ENCODE measurements at places on chromosomes 5 and 9.

- DNase-seq = no peak
Observed at GRCh38 chr5:135271533-135272310, 127.3 kb downstream of the MACROH2A1 start.

DNA sequence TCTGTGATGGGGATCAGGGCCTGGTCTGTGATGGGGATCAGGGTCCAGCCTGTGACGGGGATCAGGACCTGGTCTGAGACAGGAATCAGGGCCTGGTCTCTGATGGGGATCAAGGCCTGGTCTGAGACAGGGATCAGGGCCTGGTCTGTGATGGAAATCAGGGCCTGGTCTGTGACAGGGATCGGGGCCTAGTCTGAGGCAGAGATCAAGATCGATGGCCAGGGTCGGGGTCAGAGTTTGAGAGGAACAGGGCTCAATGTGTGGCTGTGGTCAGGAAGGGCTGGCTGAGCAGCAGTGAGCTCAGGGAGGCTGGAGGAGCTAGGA lies 33.8 kb upstream of the TMEM250 start:
- no peak for DNase-seq

GRCh38 chr5:171306781-171307591 lies 2.1 kb upstream of the TLX3 start:
- DNase-seq = no peak

GRCh38 chr5:83672646-83673045 lies 48.0 kb downstream of the HAPLN1 start:
- no peak for DNase-seq

- DNase-seq = no peak
Observed at GRCh38 chr5:157548513-157549282, 26.9 kb downstream of the ADAM19 start.

- no peak for DNase-seq
Observed at GRCh38 chr9:14189578-14189977, 124.4 kb downstream of the NFIB start.

DNA sequence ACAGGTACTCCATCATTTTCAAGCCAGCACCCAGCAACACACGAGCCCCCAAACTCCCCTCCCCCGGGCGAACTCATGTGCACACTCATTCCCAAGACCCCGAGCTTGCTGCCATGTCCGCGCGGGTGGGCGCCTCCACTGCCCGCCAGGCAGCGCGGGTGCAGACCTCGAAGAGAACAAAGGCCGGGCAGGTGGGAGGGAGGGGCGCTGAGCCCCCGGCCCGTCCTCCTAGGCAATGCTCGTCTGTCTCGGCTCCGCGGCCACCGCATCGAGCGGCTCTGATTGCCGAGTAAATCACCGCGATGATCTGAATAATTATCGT lies 47.1 kb upstream of the PSD2 start:
- DNase-seq = no peak

DNA sequence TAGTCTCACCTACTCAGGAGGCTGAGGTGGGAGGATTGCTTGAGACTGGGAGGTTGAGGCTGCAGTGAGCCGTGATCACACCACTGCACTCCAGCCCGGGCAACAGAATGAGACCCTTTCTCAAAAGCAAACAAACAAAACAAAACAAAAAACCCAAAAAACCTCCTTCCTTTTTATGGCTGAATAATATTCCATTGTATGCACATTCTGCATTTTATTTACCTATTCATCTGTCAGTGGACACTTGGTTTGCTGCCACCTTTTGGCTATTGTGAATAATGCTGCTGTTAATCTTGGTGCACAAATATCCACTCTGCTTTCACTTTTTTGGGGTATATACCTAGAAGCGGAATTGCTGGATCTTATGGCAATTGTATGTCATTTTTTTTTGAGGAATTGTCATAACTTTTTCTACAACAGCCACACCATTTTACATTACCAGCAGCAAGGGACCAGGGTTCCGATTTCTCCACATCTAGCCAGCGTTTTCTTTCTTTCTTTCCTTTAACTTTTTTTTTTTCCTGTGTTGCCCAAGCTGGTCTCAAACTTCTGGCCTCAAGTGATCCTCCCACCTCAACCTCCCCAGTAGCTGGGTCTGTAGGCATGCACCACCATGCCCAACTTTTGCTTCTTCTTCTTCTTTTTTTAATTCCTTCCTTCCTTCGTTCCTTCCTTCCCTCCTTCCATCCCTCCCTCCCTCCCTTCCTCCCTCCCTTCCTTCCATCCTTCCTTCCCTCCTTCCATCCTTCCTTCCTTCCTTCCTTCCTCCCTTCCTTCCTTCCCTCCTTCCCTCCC lies 30.6 kb downstream of the NKX2-5 start:
- no peak for DNase-seq

- DNase-seq = no peak
Observed at GRCh38 chr9:6418764-6419163, 5.8 kb downstream of the UHRF2 start.

GRCh38 chr9:37999588-38000189 lies 69.3 kb downstream of the SHB start:
- DNase-seq = no peak

DNA sequence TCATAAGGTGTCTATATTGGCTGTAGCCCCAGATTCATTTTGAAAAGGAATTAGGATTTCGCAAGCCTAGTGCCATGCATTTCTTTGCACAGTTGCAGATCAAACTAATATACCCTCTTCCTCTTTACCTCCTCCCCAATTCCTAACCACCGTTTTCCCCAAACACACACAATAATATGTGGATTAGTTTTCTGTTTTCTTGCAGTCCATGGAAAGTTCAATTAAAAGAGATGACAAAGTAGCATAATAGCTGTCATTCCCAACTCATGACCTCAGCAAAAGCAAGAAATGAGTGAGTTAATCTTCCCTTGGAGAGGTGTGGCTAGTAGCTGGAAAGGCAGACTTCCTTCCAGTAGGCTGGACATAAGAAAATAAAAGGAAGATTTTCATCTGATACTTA lies 349.1 kb downstream of the TMEM232 start:
- no peak for DNase-seq

- no peak for DNase-seq
Observed at GRCh38 chr5:95155888-95156287, 129.0 kb downstream of the MCTP1 start.

DNA sequence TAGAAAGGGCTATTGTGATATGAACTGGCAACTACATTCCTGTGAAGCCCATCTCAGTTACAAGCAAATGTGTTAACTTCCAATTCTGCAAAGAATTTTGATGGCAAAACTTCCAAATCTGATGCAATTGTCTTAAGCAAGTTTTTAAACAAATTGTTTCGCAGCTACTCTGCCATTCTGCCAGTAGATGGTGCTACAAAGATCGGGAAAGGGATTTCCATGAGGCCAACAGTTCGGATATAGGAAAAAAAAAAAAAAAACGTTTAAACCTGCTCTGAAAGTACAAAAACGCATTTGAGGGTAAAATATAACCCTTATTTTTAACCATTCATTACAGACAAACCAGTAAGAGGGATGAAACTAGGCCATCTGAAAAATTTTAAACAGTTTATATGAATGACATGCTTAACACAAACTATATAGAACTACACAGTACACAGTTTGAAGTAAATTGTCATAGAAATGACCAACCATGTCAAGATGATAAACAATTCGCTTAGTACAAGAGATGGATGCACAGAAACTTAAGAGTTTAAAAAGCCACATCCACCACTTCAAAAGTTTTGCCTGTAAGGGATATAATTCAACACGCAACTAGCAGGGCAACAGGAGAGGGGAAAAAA lies 2.2 kb downstream of the HNRNPA0 start:
- no peak for DNase-seq

- no peak for DNase-seq
Observed at GRCh38 chr5:173056783-173057061, 570 bp downstream of the CREBRF start.

GRCh38 chr9:126704157-126704891 lies 90.6 kb downstream of the LMX1B start:
- DNase-seq = no peak

- DNase-seq = no peak
Observed at GRCh38 chr5:173535976-173536639, 80.3 kb downstream of the BOD1 start.

DNA sequence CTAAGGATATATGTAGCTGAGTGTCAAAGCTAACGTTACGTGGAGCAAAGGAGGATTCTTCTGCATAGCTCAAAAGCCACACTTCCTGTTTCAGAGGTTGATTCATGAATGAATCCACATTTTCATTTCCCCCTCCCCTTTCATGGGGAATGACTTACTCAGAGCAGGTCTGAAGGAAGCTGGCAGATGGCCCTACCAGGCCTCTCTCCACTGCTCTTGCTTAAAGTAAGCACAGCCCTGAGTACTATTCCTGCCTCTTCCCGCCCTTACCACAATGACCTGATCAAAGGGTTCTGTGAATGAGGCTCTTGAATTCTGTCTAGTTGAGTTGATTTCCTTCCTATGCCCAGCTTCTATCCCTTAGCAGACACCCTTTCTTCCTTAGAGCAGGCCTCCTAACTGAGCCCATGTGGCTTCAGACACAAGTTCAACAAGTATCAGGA lies 6.3 kb downstream of the IGIP start:
- DNase-seq = no peak

DNA sequence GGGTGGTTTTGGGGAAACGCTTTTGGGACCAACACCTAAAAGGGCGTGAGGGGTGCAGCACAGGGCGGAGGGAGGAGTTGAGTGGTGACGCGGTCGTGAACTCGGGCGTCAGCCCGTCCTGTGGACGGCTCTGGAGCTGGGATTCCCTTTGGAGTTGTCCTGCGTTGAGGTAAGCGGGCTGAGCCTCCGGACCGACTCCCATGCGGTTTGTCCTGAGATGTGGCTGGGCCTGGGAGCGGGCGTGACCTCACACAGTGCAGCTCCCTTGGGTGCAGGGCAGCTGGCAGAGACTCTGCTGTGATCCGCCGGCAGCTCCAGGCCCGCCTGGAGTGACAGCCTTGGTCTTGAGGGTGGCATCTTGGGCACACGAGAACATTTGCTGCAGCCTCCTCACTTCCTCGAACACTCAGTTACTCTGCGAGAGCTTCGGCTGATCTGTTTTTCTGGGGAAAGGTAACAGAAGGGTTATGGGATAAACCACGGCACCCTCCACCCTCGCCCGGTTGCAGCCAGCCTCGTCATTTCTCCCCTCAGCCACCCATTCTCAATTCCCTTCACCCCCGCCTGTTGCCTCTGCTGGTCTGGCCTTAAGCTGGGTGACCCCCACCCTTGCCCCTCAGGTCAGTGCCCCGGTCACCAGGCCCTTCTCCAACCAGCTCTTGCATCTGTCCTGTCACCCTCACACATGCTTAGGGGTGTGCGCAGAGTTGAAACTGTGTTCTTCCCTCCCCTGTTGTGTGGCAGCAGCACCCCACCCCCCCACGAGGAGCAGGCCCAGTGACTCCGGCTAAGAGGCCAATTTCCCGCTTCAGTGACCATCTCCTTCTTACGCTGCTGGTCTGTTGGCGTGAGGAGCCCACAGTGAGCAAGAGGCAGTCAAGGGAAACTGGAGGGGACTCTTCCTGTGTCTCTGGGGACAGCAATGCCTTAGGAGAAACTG lies 94.2 kb upstream of the COL5A1 start:
- DNase-seq = no peak

GRCh38 chr9:17401858-17402257 lies 177.0 kb upstream of the SH3GL2 start:
- no peak for DNase-seq

DNA sequence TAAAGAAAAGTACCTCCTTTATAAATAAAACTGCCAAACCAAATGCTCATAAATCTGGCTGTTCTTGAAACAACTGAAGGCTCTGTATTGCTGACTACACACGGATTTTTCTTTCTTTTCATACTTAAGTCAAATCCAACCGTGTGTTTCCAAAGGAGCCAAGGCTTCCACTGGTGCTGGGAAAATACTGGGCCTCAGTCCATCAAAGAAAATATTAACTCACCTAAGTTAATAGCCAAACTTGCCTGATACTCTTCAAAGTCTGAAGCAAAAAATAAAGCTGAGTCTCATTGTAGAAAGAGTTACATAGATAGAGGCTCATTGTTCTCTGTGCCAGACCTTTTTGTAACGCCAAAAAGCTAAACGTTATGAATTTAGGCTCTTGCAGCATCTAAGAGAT lies 350.4 kb upstream of the CDH9 start:
- no peak for DNase-seq

DNA sequence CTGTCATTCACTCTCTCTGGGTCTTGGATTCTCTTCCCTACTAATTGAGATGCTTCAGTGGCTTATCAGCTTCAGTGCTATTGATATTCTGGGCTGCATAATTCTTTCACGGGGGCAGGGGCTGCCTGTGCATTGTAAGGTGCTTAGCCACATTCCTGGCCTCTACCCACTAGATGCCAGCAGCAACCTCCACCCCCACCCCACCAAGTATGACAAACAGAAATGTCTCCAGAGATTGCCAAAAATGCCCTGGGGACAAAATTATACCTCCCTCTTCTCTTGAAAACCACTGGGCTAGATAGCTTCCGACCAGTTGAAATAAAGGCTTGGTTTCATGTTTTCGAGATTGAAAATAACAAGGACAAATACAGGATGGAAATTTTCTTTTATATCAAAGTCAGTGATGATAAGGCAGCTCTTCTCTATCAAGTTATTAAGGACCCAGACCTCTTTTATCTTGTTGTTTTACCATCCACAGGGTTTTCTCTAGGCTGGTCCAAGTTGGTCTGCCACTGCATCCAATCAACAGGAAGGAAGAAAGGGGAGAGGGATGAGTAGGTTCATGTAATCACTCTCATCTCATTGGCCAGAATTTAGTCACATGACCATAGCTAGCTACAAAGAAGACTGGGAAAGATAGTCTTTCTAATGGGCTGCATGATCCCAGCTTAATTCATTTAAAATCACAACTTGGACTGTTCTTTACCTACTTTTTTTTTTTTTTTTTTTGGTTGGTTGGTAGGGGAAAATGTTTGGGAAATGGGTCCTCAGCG lies 92.1 kb upstream of the RANBP3L start:
- DNase-seq = no peak

DNA sequence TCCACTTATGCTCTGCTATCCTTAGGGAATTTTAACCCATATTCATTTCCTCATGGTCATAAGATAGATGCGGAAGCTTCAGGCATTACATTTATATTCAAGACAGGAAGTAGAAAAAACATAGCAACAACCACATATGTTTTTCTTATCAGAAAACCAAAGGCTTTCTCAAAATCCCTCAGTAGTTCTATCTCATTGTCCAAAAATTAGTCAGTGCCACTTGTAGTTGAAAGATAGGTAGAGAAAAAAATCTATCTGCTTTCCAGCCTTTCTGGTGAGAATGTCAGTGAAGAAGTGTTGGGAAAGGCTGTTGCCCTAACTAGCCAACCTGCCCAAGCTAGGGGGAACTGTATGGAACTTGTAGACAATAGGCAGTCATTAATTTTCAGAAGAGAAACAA lies 23.5 kb upstream of the MOCS2 start:
- no peak for DNase-seq

DNA sequence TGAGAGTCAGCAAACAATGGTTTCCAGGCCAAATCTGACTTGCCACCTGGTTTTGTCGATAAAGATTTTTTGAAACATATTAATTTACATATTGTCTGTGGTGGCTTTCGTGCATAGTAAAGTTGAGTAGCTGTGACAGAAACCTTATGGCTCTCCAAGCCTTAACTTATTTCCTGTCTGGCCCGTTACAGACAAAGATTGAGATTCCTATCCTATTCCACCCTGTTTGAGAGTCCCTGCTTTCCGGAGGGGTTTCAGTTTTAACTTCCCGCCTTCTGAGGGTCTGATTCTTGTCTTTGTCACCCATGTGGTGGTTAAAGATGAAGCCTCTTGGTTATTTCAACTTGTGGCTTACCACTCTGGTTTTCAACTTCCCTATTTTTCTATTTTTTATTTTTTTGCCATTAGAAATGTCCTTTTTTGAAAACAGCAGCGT lies 11.4 kb downstream of the OTULIN start:
- DNase-seq = no peak

GRCh38 chr5:159310511-159310910 lies 19.8 kb downstream of the IL12B start:
- DNase-seq = no peak

GRCh38 chr9:129773262-129774048 lies 20.6 kb upstream of the PTGES start:
- no peak for DNase-seq

Measured in activated T-helper 1 cell treated with anti-CD3 and anti-CD28 coated beads, Interleukin-2, amount 50 U/mL, for 16 hours (primary cell).